ENCODE measurements at places on chromosomes 2 and 18.
A peak's percentile ranks its signal among the peaks of the same experiment; 100 is the strongest.

- no peak for DNase-seq
These were observed 3.9 kb upstream of the TYMS start for GRCh38 chr18:653512-653911.

DNA sequence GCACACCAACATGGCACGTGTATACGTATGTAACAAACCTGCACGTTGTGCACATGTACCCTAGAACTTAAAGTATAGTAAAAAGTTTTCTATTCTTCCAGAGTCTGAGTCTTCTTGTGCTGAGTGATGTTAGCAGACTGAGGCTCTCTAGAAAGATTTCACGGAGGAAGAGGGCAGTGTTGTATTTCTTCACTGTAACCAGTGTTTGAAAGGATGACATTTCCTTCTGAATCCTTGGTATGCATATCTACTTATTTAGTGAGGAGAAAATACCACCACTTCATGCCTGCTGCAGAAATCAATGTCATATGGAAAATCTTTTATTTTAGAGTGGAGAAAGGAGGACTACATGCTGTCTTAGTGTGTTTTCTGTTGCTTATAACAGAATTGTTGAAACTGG lies 357.1 kb downstream of the CCDC85A start:
- DNase-seq: peak; percentile 11

- DNase-seq: no peak
These were observed 44.7 kb downstream of the ITSN2 start for GRCh38 chr2:24315669-24316068.

GRCh38 chr18:7565677-7566076 lies 1.4 kb upstream of the PTPRM start:
- no peak for DNase-seq

GRCh38 chr2:133953524-133953923 lies 300.3 kb upstream of the MGAT5 start:
- DNase-seq: no peak

GRCh38 chr2:172734711-172735581 lies 699 bp upstream of the RAPGEF4 start:
- DNase-seq: no peak

GRCh38 chr2:138470941-138471340 lies 30.6 kb upstream of the SPOPL start:
- peak; percentile 11 for DNase-seq

- DNase-seq: no peak
These were observed 2.7 kb downstream of the ZNF532 start for GRCh38 chr18:58867281-58867961.

DNA sequence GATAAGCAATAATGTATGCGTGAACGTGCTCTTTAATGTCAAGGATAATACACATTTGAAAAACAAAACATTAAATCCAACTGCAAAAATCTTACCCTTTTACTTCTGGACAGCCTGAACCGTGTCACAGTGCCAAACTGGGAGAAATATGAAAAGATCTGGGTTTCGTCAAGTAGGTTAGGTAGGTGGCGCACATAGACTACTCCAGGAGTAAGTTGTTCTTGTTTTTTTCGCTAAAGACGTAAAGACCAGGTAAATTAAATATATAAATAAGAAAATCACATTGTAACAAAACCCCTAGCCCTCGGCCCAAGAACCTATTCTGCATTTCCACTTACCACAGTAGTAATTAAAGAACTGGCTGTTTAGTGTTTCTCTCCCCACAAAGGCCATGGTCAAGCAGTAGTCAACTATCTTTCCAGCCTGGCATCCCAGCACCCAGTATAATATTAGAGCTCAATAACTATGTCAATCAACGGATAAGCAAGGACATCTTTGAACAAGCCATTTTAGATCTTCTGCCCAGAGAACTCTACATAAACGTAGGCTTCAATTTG lies 1.1 kb downstream of the NIFK start:
- DNase-seq: no peak

- no peak for DNase-seq
These were observed 874.1 kb upstream of the LRATD1 start for GRCh38 chr2:13758412-13758811.

- no peak for DNase-seq
These were observed 398.9 kb downstream of the RND3 start for GRCh38 chr2:150088538-150088937.

DNA sequence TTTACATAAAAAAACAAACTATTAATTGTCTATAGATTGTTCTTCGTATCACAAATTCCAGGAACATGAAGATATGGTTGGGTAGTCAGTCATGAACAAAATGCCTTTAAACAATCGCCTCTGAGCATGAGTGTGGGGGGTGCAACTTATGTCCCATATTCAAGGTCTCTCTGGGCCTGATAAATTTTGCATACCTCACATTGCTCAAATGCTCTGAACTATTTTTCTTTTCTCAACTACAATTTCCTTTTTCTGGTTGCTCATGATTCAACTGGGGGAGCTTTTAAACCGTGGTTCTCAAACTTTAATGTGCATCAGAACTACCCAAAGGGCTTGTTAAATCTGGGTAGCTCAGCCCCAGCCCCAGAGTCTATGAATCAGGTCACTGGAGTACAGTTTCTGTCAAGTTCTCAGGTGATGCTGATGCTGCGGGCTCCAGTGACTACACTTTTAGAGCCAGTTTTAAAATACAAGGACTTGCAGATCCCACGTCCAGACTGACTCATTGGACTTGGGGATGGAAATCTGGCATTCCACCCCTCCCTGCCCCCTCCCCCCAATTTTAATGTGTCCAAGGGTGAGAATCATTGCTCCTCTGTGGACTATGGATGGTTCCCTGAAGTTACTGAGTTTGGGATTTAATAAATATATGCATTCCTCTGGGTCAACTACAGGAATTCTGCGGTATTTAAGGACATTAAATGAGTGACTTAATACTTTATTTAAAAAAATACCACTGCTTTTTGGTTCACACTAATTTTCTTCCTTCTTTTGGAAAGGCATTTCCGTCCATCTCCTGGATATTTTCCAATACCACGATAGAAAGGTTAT lies 1.5 kb upstream of the GPD2 start:
- DNase-seq: no peak

- DNase-seq: no peak
These were observed at the start of gene MGAT5 for GRCh38 chr2:134253804-134254203. Gene MGAT5, plus strand, starts transcription at chr2:134254072. Its CDS starts 332 bp downstream, at chr2:134254404.

GRCh38 chr18:11154368-11154989 lies 5.1 kb upstream of the PIEZO2 start:
- peak; percentile 62 for DNase-seq

GRCh38 chr2:27088634-27089033 lies 2.1 kb downstream of the KHK start:
- DNase-seq: no peak

- no peak for DNase-seq
These were observed 3.9 kb downstream of the HOXD1 start for GRCh38 chr2:176192351-176192750.

DNA sequence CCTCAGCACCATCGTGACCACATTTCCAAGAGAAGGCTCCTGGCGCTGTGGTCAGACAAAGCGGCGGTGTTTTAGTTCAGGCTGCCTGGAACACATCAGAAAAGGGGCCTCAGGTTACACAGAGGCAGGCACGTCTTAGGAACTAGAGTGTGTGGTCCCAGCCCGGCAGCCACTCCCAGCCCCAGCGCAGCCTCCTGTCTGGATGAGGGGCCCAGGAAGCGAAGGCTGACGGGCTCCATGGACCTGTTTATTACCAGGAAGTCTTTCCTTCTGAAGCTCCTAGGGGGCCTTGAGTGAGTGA lies 10.0 kb upstream of the GPR55 start:
- no peak for DNase-seq

DNA sequence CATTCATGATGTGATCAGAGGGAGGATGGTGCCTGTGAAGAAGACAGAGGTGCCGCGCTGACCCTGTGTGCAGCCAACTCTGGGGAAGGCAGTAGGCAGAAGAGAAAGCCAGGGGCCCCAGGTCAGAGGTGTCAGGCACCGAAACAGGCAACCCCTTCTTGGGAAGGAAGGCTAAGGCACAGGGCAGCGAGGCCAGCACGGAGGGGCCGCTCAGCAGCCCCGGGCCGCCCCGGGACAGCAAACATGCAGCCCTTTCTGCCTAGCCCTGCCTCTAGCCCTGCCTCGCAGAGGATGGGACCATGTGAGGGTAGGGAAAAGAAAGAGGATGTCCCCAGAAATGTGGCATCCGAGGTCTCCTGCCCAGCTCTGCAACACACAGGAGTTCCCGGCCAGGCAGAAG lies 7.7 kb upstream of the MAL start:
- no peak for DNase-seq

All from myocyte (in vitro differentiated cells).